ENCODE measurements at places on chromosomes 3 and 15.

DNA sequence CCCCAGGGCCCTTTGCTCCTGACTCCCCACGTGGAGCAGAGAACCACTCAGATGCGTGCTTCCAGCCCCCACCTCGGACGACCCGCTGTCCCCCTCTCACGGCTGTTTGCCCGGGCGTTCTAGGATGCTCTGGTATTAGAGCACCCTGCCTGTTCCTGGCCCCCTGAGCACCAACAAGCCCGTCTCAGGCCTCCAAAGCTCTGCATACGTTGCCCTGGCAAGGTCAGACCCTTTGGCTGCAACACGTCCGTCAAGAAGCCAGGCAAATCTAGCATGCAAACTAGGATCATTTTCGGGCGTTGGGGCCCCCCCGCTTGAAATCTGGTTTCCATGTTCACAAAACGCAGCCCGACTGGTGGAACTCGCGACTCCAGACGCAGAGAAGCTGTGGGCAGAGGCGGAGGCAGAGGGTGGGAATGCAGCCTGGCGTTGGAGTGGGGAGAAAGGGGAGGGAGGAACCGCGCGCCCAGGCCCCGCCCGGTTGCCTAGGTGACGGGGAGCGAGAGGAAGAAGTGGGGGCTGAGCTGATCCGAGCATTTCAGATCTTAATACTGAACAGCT, 86.2 kb upstream of the PIAS1 start:
- no peak overlapping the region for H3K27ac ChIP-seq
- H3K4me1 ChIP-seq, result no peaks in the 10 kb centered on the region
- peak; percentile 75 for DNase-seq
- peaks cover 5% of the 10 kb centered on the region for H3K27me3 ChIP-seq

DNA sequence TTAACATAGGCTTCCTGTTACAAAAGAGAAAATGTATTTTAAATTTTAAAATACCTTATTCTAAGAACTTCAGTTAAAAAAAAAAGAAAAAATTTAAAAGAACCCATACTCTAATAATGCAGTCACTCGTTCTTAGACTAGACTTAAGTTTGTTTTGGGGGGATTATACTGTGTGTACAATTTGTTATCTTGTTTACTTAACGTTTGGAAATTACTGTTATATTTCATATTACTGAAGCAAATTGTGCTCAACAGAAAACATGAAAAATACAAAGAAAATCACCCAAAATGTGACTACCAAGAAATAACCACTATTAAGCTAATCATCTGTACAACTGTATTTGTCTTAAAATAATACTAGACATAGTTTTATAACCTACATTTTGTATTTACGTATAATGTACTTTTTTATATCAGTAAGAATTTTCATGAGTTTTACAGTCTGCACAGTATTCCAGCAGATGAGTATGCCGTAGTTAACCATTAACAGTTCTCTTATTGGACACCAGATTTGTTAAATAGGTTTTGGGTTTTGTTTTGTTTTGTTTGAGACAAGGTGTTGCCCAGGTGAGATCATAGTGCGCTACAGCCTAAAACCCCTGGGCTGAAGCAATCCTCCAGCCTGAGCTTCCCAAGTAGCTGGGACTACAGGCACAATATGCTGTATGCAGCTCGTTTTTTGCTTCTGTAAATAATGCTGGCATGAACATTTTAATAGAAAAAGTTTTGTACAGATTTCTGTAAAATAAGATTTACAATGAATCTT, 88.8 kb upstream of the CHD2 start:
- H3K27me3 ChIP-seq, result no peaks in the 10 kb centered on the region
- no peaks in the 10 kb centered on the region for H3K36me3 ChIP-seq
- H3K27ac ChIP-seq, result peak overlapping the region; percentile 96

GRCh38 chr3:168859143-168859542, 763.4 kb upstream of the GOLIM4 start:
- DNase-seq, result no peak
- peaks cover 8% of the 10 kb centered on the region for H3K27me3 ChIP-seq

DNA sequence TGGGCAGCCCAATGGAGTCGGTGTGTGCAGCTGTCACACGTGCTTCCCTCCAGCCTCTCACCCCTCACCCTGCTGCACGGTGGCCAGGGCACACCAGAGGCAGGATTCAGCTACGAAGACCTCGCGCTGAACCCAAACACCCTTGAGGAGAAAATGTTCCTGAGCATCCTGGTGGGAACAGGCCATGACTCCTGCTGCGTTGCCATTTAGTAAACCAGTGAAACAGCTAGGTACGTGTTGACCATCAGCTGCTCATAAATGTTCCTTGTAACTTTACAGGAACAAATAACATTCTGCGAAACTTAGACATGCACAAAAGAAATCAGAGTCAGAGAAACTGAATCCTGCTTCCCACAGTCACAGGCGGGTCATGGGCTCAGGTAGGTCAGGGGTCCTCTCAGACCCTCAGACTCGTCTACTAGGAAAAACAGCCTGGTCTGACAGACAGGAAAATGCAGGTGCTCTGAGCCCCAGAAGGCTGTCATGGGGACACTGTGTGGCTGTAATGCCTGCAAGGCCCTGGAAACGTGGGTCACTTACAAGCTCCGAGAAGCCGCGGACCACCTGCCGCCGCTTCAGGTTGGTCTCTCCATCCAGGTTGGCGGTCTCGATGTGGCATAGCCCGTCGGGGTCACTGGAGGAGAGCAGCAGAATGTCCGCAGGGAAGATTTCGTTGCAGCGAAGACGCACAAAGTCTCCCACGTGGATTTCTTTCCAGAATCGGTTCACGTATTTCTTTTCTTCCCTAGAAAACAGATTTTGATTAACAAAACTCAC, 82.5 kb downstream of the ATP10A start:
- no peaks in the 10 kb centered on the region for H3K36me3 ChIP-seq
- H3K4me3 ChIP-seq, result no peak overlapping the region
- peak; percentile 66 for DNase-seq
- H3K4me1 ChIP-seq, result peaks cover 2% of the 10 kb centered on the region
- no peaks in the 10 kb centered on the region for H3K27me3 ChIP-seq

DNA sequence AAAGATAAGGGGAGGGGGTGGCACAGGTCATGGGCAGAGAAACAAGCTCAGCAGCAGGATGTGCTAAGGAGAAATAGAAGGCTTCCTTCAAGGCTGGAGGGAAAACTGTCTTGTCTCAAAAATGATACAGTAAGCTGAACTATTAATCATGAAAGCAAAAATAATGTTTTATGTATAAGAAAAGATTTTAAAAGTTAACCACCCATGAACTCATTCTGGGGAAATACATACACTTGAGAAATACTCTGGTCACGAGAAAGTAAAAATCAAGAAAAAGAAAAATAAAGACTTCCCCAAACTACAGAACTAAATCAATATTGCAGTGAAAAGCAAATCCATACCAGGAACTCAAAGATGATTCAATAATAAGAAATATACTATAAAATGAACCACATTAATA, 80.7 kb downstream of the KLF13 start:
- H3K4me1 ChIP-seq, result peaks cover 13% of the 10 kb centered on the region
- H3K27me3 ChIP-seq, result no peaks in the 10 kb centered on the region
- H3K27ac ChIP-seq, result no peak overlapping the region

- no peak overlapping the region for H3K4me3 ChIP-seq
- no peaks in the 10 kb centered on the region for H3K27me3 ChIP-seq
- no peak overlapping the region for H3K27ac ChIP-seq
- DNase-seq, result no peak
Measured at GRCh38 chr15:63473007-63473748, 31.2 kb upstream of the USP3 start.

DNA sequence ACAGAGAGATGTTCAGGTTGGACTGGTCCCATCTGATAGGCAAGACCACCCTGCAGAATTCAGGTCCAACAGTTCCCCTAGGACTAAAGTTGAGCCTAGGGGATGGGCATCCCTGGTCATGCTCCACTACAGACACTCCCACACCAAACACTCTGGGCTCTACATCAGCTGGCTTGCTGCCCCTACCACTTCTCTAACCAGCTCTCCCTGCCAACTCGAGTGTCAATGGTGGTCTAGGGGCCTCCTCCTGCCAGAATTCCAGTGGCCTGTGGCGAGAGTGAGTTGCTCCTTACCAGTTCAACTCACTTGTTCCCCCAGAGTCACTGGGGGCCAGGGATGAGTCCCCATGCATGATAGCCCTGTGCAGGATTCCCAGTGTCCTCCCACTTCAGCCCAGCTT, 316.2 kb upstream of the PPP2R3A start:
- no peaks in the 10 kb centered on the region for H3K36me3 ChIP-seq
- no peak for DNase-seq
- H3K27me3 ChIP-seq, result no peaks in the 10 kb centered on the region
- no peaks in the 10 kb centered on the region for H3K4me1 ChIP-seq
- no peak overlapping the region for H3K27ac ChIP-seq

DNA sequence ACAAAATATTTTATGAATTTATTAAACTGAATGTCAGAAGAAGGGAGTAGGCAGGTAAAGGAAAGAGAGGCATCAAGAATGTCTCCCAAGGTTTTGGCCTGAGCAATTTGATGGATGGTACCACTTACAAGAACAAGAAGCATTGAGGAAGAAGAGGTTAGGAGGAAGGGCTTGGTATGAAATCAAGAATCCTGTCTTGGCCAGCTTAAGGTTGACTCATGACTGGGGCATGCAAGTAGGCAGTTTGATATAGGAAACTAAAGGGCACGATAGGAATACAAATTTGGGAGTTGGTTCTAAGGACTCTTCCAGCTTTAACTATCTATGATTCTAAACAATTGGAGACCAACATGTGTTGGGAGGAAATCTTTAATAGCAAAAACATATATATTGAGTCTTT, 79.1 kb downstream of the NTRK3 start:
- H3K27me3 ChIP-seq, result no peaks in the 10 kb centered on the region
- H3K4me1 ChIP-seq, result no peaks in the 10 kb centered on the region
- H3K36me3 ChIP-seq, result no peaks in the 10 kb centered on the region
- H3K4me3 ChIP-seq, result no peak overlapping the region

GRCh38 chr3:188236271-188236670, 82.3 kb downstream of the LPP start:
- no peaks in the 10 kb centered on the region for H3K27me3 ChIP-seq
- no peak overlapping the region for H3K27ac ChIP-seq
- no peaks in the 10 kb centered on the region for H3K36me3 ChIP-seq
- DNase-seq, result no peak

DNA sequence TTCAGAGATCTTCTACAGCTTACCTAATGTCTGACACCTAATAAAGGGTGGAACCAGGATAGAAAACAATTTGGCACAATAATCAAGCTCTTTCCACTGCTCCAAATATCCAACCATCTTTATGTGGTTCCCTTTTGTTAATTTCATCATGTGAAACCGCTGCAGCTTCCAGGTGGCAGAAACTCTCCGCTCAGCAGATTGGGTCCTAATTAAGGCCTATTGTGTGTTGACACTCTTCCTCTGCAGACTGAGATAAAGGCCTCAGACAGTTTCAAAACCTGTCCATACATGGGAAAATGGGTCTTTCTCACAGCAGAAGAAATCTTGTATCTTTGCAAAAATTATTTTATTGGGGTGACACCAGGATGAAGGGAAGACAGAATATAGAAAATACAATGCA, 1002.4 kb upstream of the SEMA6D start:
- DNase-seq, result no peak
- no peaks in the 10 kb centered on the region for H3K36me3 ChIP-seq
- H3K4me3 ChIP-seq, result no peak overlapping the region
- H3K27ac ChIP-seq, result no peak overlapping the region
- H3K27me3 ChIP-seq, result no peaks in the 10 kb centered on the region

- H3K27ac ChIP-seq, result no peak overlapping the region
- H3K27me3 ChIP-seq, result no peaks in the 10 kb centered on the region
- DNase-seq, result peak; percentile 36
- H3K4me3 ChIP-seq, result no peak overlapping the region
- H3K4me1 ChIP-seq, result peaks cover 12% of the 10 kb centered on the region
Measured at GRCh38 chr15:40309344-40309862, 1.7 kb upstream of the PLCB2 start.

- H3K36me3 ChIP-seq, result no peaks in the 10 kb centered on the region
- no peaks in the 10 kb centered on the region for H3K4me1 ChIP-seq
- H3K27ac ChIP-seq, result no peak overlapping the region
- no peak overlapping the region for H3K4me3 ChIP-seq
Measured at GRCh38 chr3:63740116-63740515, 79.0 kb upstream of the C3orf49 start.

GRCh38 chr15:22902578-22902977, 64.1 kb downstream of the NIPA2 start:
- no peaks in the 10 kb centered on the region for H3K27me3 ChIP-seq
- no peak overlapping the region for H3K4me3 ChIP-seq
- no peak overlapping the region for H3K27ac ChIP-seq
- H3K36me3 ChIP-seq, result peaks cover 83% of the 10 kb centered on the region
- H3K4me1 ChIP-seq, result no peaks in the 10 kb centered on the region
- DNase-seq, result peak; percentile 66

DNA sequence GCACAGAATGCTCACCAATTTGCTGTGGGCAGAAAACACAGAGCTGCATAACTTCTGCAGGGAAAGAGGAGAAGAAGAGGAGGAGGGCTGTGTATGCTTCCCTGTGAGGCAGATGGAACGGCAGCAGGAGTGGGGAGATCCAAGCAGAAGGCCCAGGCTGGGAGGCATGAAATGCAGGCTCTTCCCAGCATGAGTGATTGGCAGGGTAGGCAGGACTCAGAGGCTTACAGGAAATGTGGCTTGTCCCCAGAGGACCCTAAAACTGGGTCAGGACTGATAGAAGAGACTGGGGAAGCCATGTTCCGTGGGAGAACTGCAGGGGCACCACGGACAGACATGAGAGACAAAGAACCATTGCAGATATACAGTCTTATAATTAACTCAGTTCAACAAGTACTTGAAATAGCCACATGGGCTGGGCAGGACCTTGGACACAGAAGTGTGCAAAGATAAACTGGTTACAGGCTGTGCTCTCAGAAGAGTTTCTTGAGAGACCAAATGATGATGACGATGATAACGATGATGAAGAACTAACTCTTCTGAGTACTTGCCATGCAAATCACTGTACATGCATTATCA, 286.9 kb downstream of the EPHB1 start:
- no peaks in the 10 kb centered on the region for H3K4me1 ChIP-seq
- no peak overlapping the region for H3K4me3 ChIP-seq
- no peaks in the 10 kb centered on the region for H3K36me3 ChIP-seq
- DNase-seq, result no peak
- no peaks in the 10 kb centered on the region for H3K27me3 ChIP-seq
- no peak overlapping the region for H3K27ac ChIP-seq

GRCh38 chr3:148102156-148102555, 595.5 kb upstream of the AGTR1 start:
- DNase-seq, result no peak
- H3K27ac ChIP-seq, result no peak overlapping the region
- H3K36me3 ChIP-seq, result no peaks in the 10 kb centered on the region

DNA sequence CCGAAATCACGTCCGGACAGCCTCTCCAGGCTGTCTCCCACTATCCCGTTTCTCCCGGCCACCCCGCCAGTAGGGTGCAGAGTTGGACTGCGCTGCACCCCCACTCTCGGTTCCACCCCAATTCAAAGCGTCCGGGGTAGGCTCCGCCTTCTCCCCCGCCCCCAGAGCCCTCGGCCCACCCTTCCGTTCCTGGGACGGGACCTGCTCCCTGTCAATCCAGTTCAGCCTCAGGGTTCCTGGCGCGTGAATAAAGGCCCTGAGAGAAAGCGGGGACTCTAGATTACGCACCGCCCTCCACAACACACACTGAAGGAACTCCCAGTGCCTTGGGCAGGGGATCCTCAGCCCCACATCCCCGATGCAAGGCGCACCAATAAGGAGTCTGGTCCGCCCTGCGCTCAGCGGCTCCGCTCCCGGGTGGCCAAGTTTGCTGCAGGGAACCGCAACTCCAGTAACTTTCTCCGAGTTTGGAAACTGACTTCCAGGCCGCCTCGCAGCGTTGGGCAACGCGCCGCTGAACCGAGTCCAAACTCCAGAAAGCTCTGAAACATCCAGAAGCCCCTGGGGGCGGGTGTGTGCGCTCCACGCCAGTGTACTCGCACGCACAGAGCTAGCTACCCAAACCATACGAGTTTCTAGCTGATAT, 1.9 kb downstream of the ADAMTS9 start:
- H3K27me3 ChIP-seq, result peaks cover 79% of the 10 kb centered on the region
- no peaks in the 10 kb centered on the region for H3K4me1 ChIP-seq
- no peak overlapping the region for H3K27ac ChIP-seq

Data from RWPE2 (cell line).